ENCODE measurements at places on chromosomes 11 and 22.

- DNase-seq: no peak
These were observed 2.0 kb downstream of the DAGLA start for GRCh38 chr11:61682093-61682732.

DNA sequence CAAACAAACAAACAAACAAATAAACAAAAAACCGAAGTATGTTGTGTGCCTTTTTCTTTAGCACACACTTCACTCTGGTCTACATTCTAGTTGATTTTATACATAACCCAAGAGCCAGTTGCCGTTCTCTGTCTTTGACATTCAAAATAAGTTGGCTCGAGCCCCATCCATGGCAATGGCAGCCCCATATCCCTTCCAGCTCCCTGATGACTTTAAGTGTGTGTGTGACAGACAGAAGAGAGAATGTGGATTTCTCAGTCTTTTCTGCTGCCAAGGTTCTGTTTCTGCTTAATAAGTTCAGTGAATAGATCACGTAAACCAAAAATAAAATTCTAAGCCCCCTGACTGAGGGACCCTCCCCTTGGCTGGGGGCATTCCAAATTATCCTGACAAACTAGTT lies 100.6 kb upstream of the TENM4 start:
- DNase-seq: no peak

DNA sequence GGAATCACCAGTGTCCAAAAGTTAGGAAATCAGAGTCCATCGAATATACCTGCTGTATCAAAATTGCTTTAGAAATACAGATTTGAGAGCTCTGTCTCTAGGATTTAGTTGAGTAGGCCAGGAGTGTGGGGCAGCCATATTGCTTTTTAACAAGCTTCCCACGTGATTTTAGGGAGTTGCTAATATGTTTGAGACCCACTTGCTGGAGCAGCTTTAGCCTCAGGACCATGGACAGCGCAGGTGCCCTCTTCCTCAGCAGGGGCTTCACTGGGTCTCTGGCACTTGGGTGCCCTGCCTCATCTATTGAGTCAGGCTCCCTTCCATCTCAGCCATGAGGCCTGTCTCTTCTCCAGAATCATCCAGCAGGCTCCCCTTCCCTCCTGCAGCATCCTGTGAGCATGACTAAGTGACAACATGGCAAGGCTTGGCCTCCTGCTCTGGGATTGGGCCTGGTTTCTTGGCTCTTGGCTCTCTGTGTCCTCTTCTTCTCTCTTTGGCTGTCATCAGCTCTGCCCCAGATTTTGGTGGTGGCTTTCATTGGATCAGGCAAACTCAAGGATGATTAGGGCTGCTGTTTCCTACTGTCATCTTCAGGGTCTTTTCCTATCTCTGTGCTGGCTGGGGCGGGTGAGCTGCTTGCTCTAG lies 70.0 kb downstream of the SGSM1 start:
- no peak for DNase-seq

- no peak for DNase-seq
These were observed 259.5 kb upstream of the POU2AF2 start for GRCh38 chr11:110986016-110986415.

GRCh38 chr11:66617155-66617834 lies 865 bp downstream of the RBM14 start:
- DNase-seq: no peak

- DNase-seq: no peak
These were observed 7.2 kb downstream of the DKK3 start for GRCh38 chr11:12001186-12001585.

- no peak for DNase-seq
These were observed 1.5 kb downstream of the PANX3 start for GRCh38 chr11:124612567-124613246.

- no peak for DNase-seq
These were observed 27.9 kb upstream of the RASL10A start for GRCh38 chr22:29343313-29343805.

DNA sequence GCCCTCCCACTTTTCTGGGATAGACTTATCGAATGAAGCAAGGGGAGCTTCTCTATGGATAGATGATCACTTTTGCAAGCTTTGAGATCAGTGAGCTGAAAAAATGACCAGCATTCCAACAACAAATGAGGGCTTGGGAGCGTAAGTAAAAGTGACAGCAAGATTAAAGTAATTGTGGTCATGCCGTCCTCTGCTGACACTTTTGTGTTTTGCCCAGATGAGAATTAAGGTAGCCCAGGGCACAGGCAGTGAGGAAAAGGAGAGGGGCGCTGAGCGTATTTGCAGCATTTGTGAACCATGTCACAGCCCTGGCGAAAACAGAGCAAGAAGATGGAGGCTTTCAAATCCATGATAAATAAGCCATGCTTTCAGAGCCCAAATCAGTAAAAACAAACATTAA lies 24.6 kb upstream of the TMA7B start:
- no peak for DNase-seq

- DNase-seq: peak; percentile 80
These were observed 39.0 kb upstream of the ADA2 start for GRCh38 chr22:17258015-17258787.

DNA sequence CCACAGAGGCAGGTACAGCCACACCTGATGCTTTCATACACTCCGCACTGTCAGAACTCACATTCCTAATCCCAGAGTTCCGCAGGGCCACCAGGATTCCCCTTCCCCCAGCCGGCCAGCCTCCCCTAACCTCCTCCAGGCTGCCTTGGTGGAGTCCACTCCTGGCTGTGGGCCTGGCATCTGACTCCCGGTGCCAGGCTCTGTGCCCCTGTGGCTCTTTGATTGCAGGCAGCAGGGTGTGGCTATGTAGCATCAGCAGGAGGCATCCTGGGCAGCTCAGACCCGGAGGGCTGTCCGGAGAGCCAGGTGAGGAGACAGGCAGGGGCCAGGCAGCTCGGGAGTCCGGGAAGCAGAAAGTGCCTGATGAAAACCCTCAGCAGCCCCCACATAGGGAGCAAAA lies 1432.9 kb downstream of the BRD1 start:
- no peak for DNase-seq

DNA sequence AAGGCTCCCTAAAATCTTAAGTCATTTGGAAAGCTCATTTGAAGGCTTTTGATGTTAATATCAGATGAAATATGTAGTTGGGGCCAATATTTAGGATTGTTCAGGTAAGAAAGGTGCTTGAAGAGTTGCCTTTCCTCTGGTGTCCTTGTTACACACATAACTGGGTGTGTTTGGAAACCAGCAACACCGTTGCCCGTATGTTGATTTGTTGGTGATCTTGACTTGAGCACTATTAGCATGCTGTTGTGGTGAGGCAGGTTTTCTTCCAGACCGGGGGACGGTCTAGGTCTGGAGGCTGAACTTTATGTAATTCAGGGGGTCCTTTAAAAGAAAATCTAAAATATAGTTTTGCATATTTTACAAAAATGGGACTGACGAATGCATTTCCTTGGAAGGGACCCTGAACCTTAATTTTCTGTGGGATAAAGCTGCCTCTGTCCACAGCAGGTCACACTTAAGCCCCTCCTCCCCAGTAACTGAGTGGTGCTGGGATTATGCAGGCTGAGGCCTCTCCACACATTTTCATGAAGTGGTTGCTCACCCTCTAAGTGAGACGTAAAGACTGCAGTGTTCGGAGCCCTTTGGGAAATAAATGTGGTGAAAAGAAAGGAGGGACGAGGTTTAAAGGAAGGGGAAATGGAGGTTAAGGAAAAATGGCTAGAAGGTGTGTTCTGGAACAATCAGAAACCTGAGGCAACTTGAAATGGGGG lies 1.8 kb downstream of the YWHAH start:
- DNase-seq: no peak
